Activated CD8-positive, alpha-beta T cell treated with anti-CD3 and anti-CD28 coated beads for 36 hours (primary cell): ENCODE measurements at places on chromosomes 11 and 22. TPM values are rescaled to one million over a fixed set of nuclear protein-coding genes. Genes with fewer than 3 reads are reported as not detected.
A peak's percentile ranks its signal among the peaks of the same experiment; 100 is the strongest.

Gene HPX
- not detected for total RNA-seq

DNA sequence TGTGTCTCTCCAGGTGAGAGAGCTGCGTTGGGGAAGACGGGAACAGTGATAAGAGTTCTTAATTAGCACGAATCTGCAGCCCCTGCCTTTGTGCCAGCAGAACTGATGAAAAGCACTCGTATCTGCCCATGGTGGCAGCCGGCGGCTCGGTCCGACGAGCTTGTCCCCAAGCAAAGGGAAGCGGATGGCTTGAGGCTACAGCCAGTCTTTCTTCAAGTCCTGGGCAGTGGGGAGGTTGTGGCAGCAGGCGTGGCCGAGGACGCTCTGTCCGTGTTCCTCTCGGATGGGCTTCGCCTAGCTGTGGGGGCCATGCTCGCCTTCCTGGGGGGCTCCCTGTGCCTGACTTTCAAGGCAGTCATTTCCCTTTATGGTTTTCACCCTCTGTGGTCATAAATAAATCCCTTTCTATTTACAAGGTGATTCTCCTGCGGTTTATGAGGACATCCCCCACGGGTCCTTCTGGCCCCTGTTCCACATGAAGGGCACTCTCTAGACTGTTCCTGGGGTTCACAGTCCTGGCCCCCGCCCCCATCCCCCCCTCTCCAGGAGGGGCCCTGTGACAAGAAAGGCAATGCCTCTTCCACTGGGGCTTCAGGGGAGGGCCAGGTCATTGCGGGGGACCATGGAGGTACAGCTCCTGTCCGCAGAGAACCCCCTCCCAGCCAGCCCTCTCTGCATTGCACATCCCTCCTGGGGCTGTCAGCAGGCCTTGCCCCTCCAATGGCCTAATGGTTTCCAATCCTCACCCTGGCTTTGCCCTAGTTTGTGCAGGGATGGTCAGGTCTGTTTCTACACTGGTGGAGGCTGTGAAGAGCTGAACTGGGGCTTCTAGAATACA is 1212.3 kb downstream of the BRD1 start:
- DNase-seq, result no peak

- no peak for DNase-seq
Measured at GRCh38 chr11:116035977-116036376, 531.8 kb upstream of the CADM1 start.

Gene ABCC8
- total RNA-seq, result not detected

Gene SLCO2B1
- not detected for total RNA-seq

Gene THOC5
- 57.3 TPM for total RNA-seq

DNA sequence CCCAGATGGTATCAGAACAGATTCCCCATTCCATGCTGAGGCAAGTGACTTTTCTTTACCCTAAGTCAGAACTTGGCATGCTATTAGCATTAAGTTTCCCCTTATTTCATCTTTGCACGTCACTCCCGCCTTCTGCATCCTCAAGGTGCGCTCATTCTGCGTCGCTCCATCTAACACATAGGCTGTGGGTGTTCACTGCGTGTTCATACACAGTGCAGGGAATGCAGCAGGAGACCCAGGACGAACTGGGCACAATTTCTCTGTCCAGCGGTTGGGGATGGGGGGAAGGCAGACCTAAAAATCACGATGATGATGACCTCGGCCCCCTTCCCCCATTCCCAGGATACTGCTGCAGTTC is 19.7 kb upstream of the ACR start:
- DNase-seq, result no peak

GRCh38 chr11:134528453-134528852 is 116.4 kb upstream of the B3GAT1 start:
- no peak for DNase-seq

Gene GGTLC3
- not detected for total RNA-seq

Gene RAG2
- total RNA-seq, result not detected

- no peak for DNase-seq
Measured at GRCh38 chr22:27610863-27611786, 190.4 kb downstream of the MN1 start.

Gene PRG2
- total RNA-seq, result 0.43 TPM

Gene GRIK4
- not detected for total RNA-seq

GRCh38 chr11:82003671-82004515 is 729.8 kb downstream of the FAM181B start:
- DNase-seq, result peak; percentile 6

Gene ZNF74
- 13.4 TPM for total RNA-seq

DNA sequence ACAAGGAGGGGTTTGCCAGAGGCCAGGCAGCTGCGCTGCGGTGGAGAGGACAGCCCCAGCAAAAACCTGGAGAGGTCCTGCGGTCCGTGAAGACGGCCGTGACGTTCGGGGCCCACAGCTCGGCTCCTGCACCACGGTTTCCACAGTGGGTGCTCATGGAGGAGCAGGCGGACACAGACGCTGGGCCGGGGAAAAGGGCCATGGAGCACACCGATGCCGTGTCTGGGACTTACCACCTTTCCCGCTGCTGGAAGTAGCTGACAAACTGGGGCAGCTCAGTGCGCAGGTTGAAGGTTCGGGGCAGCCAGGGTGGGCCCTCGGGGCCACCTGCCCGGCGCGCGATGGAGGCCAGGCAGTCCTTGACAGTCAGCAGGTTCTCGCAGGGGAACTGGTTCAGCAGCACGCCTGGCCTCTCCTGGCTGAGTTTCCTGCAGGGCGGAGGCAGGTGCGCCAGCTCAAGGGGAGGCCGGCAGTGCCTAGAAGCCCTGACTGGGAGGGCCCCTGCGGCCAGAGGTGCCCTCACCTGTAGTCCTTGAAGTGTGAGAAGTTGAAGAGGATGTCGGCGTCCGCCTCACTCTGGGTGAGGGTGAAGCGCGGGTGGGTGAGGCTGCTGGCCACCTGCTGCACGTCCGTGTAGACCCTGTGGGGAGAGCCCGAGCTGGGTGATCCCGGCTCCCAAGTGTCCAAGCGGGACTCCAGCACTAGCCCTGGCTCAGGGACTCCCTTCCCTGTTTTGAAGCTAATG is 12.8 kb downstream of the TTLL12 start:
- DNase-seq, result no peak

Gene GSTT2
- total RNA-seq, result not detected

Gene ZBTB16
- total RNA-seq, result 9.5 TPM

Gene RHOD
- total RNA-seq, result not detected

Gene OR6A2
- total RNA-seq, result 0.38 TPM

DNA sequence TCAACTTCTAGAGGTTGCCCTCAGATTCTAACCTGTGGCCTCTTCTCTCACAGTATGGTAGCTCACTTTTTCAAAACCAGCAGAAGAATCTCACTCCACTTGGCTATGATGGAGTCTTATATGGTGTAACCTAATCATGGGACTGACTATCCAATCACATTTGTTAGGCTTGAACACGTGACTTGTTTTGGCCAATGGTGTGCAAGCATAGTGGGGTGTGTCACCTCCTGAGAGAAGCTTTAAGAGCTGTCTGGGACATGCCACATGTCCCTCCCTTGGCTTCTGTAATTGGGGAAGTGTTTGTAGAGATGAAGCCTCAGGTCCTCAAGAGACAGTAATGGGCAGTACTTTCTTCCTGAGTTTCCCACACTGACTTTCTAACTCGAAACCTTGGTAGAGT is 12.8 kb upstream of the SMIM38 start:
- DNase-seq, result no peak

- DNase-seq, result no peak
Measured at GRCh38 chr11:11958403-11959231, 49.8 kb downstream of the DKK3 start.

Gene SYT12
- not detected for total RNA-seq

- DNase-seq, result no peak
Measured at GRCh38 chr22:38089474-38089851, 5.5 kb upstream of the SLC16A8 start.

Gene TPBGL
- total RNA-seq, result 0.20 TPM

DNA sequence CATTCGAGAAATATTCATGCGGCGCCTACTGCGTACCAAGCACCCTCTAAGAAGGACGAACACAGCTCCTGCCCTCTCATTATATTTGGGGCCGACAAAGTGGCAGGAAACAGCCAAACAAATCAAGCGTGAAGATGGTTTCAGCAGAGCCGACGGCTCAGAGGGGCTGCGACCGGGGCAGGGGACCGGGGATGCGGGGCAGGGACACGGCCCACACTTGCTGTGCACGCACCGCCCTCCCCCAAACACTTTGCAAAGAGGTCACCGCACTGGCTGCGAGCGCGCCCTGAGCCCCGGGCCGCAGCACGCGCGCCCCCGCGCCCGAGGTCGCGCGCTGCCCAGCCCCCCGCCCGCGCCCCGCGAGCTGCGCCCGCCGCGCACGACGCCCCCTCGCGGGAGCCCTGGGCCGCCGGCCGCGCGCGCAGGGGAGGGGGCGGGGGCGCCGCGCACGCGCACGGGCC is 255 bp upstream of the SYNGR1 start:
- DNase-seq, result peak; percentile 49
